ENCODE measurements at places on chromosomes 16 and 17. TPM values are rescaled to one million over a fixed set of nuclear protein-coding genes. Genes with fewer than 3 reads are reported as not detected.
A peak's percentile ranks its signal among the peaks of the same experiment; 100 is the strongest.

Gene AATF
- total RNA-seq: 54.0 TPM

Gene NUBP1
- 16.6 TPM for total RNA-seq

Gene MRPS23
- total RNA-seq: 49.7 TPM

GRCh38 chr16:1865902-1866690, 5.9 kb downstream of the MEIOB start:
- DNase-seq: no peak

Gene PRAC2
- total RNA-seq: not detected

Gene TMEM219
- 49.8 TPM for total RNA-seq

- no peak for DNase-seq
These were observed 39.8 kb upstream of the MYLK3 start for GRCh38 chr16:46787909-46788308.

DNA sequence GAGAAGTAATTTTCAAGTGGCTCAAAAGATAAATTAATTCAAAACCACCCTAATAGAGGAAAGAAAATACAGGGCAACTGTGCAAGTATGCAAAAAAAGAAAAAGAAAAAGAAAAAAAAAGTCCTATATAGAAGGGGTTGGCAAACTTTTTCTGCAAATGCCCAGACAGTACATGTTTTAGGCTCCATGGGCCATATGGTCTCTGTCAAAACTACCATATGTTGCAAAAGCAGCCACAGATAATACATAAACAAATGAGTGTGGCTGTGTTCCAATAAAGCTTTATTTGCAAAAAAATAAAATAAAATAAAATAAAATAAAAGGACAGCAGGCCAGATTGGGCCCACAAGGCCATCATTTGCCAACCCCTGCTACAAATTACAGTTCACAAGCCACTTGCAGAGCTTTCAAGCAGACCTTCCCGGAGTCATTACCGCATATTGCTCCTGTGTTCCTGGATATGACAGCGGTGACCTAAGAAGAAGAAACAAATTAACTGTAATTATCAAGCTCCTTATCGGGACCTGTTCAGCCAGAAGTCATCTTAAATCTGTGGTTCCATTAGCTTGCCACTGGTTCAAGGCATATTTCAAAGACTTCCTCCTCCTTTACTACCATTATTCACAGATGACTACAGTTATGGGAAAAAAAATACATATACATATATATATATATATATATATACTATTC, 15.9 kb downstream of the ZC3H7A start:
- DNase-seq: no peak

GRCh38 chr17:81863123-81863675, 2.9 kb upstream of the P4HB start:
- DNase-seq: no peak

- DNase-seq: no peak
These were observed 20.6 kb upstream of the ARHGAP17 start for GRCh38 chr16:25035494-25036405.

Gene HS3ST2
- total RNA-seq: 0.26 TPM

DNA sequence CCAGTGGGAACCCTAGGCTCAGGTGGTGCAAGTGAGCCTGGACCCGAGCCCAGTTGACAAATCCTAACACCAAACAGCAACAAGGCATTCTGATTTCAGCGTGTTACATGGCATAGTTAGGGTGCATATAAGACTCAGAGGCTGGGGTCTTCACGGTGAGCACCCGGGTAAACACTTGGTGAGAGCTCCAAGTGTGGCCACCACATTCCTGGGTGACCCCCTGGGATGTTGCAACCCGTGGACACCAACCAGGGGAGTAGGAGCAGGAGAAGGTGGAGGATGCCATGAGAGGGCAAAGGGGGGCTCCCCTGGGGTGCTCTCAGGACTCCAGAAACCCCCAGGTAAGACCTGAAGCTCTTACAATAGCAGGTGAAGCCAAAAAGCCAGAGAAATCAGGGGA, 69.9 kb upstream of the CDH5 start:
- DNase-seq: no peak

GRCh38 chr16:88352261-88353200, 30.2 kb upstream of the ZNF469 start:
- no peak for DNase-seq

- DNase-seq: no peak
These were observed 37.7 kb downstream of the EPN2 start for GRCh38 chr17:19274893-19275292.

DNA sequence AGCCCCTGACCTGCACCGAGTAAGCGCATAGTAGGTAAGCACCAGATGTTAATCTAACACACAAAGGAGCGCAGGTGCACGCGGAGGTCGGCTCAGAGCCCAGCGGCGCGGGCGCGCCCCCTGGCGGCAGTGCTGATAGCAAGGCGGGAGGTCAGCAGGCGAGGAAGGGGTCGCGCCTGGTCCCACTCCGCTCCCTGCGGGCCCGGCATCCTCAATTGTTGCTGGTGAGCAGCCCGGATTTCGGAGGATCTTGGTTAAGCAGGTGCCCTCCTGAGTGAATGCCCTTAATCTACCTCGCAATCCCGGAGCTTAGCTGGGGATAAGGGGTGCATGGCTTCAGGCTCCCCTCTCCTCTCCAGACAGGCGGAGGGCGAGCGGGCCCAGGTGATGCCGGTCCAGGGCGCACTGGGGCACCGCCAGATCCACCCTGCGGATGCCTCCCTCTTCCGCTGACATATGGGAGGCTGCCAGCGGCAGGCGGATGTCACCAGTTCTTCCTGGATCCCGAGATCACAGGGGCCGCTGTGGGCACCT, 4.0 kb upstream of the WNT3 start:
- DNase-seq: no peak

Gene ABCA8
- under 0.01 TPM for total RNA-seq

- peak; percentile 98 for DNase-seq
These were observed 28.1 kb upstream of the ITGA2B start for GRCh38 chr17:44417553-44417952.

GRCh38 chr17:310111-311010, 42.2 kb downstream of the RPH3AL start:
- DNase-seq: no peak

Gene SHPK
- 9.0 TPM for total RNA-seq

Gene TMEM97
- 8.2 TPM for total RNA-seq

GRCh38 chr16:78057803-78058564, 35.6 kb downstream of the CLEC3A start:
- DNase-seq: no peak

DNA sequence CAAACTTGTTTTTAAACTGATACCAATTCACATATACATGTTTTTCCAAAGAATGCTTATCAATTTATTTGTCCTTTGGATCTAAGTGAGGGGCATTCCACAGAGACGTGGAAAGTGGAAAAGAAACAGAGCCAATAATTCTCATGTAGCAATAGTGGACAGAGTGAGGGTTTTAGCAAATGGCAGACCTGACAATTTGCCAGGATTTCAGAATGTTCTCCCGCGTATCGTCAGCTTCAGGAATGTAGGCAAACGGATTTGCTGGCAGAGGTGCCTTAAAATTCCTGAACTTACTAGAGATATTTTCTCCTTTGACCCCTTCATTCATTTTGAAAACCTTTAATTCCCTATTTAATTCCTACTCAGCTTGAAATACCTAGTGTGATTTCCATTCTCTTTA, 193.4 kb upstream of the CPHXL start:
- no peak for DNase-seq

GRCh38 chr17:36532435-36532975, 2.2 kb downstream of the MYO19 start:
- DNase-seq: peak; percentile 68

Data from bronchial epithelial cell (primary cell).